Activated CD4-positive, alpha-beta T cell treated with anti-CD3 and anti-CD28 coated beads, Interleukin-2, amount 50 U/mL, for 4 hours (primary cell): ENCODE measurements at places on chromosomes 1 and 21.

- no peak for DNase-seq
Observed at GRCh38 chr1:241308011-241308410, 49.0 kb downstream of the RGS7 start.

DNA sequence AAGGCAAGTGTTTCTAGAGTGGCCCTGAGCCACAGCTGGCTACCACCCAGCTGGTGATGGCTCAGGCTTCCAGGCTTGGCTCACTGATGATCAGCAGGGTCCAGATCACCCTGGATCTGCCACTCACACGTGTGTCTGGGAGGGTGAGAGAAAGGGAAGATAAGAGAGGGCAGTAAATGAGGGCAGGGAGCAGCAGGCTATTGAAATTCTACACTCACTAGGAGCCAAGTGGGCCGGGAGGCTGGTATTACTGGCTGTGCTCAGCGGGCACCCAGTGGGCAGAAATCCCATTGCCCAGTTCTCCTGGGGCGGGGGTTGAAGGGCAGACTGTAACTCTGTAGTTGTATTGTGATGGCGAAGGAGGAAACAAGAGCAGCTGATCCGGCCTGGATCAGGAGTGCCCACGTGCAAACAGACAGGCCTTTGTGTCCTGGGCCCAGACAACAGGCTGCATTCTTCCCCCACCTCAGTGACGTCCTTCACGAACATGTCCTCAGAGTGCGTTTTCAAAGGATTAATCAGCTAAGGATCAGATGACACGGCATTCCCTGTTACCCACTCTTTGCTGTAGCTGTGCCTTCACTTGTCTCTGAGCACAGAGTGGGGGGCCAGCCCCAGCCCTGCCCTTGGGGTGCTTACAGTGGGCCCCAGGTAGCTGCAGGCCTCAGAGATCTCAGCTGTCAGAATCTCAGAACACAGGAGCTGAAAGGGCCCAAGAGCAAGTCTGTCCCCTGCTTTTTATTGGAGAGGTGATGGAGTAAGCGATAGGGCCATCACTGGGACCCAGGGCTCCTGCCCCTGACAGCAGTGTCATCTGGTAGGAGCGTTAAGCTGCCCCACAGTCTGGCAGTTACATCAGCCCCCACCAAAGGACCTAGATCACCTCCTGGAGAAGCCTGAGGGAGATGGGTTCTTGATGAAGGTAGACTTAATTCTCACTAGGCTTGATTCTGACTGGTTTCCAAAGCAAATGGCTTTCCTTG is 60.5 kb downstream of the ATP1A1 start:
- no peak for DNase-seq

DNA sequence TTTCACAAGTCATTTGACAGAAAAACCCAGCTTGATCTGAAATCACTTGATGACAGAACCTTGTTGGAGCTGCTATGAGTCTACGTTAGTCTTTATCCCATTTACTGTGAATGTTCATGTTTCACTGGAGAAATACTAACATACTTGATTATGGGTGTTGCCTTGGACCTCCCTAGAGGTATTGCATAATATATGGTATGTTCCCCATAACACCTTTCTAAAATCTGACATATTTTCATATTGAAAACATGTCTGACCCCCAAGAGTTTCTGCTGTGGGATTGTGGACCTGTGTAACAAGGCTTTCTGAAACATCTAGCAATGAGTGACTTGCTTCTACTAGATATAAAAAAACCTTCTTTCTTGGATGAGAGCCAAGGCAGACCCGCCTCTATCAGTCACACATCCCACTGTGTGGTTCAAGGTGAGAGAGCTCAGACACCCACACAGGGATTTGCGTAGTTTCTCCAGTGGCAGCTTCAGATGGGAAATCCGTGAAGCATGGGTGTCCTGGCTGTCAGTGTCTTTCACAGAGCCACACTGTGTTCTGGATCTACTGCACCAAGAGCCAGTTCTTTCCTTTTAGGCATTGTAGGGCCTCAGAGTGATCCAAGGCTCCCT is 4.6 kb downstream of the NENF start:
- no peak for DNase-seq

DNA sequence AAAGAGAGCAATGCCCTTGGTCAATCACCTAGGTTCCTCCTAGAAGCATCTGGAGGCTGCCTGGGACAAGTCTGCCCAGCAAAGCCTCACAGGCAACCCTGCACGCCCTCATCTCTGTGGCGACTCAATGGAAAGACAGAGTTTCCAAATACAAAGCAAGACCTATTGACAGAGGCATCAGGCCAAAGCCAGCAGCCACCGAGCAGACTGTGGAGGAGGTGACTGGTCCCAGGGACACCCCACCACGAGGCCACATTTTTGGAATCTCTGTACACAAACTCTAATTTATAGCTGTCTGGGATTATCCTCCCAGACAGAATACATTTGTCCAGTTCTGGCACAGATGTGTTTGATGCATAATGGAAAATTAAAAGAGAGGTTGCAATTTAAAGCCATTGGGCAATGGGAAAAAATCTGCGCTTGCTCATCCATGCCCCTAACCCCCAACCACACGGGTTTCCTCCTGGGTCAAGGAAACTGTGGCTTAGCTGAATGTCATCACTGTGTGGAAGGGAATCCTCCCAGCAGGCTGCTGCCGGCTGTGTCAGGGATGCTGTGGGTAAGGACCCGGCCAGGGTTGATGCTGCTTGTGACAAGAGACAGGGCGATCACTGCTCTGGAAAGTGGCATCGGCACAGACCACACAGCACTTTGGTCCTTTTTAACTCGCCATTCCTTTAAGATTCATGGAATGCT is 14.3 kb downstream of the TSPAN2 start:
- DNase-seq, result no peak

GRCh38 chr21:36989699-36990507 is 16.6 kb upstream of the RIPPLY3 start:
- DNase-seq, result peak; percentile 64

DNA sequence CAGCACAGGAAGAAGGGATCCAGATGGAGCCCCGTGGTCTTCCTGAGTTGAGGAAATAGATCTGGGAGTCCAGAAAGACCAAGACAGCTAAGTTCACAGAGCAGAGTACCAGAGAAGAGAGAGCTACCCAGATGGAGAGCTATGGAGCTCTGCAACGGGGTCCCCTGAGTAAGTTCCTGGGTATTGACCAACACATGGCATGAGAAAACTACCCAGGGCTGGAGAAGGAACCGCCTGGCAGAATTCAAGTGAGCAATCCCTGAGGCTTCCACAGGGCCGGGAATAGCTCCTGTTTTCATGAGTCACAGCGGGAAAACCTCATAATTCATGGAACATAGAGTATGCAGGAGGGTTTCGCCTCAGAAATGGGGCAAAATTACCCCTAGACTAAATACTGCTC is 19.7 kb downstream of the STPG1 start:
- DNase-seq, result no peak

GRCh38 chr1:24724345-24725208 is 20.7 kb upstream of the CLIC4 start:
- no peak for DNase-seq

DNA sequence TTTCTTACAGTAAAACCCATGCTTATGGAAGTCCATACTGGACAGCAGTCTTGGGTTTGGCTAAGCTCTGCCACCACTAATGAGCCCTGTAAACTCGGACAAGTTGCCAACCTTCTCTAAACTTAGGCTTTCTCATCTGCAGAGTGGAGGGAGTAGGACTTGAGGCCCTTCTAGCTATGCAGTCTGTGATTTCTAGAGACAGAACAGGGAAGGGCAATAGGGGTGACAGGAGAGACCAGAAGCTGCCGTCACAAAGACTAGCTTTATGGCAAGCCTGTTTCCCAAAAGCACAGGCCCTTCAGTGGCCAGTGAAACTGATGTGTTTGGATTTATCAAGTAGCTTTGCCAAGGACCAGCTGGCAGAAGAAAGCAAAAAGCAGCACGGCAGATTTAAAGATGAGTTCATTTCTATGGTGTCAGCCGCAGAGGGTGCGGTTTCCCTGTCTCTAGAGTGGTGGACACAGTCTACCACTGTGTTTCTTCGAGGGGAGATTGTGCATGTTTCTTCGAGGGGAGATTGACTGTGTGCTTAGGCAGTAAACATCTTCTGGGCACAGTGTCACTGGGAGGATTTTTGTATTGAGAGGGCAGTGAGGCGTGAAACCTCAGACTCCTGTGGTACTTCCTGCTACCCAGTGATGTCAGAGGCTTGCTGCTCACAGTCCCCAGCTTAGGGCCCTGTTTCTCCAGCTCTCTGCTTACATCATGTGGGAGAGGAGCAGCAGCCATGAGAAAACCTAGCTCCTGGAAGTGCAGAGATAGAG is 119.0 kb downstream of the ROR1 start:
- no peak for DNase-seq

- DNase-seq, result no peak
Observed at GRCh38 chr1:241356519-241357365, at the start of gene RGS7. Gene RGS7, minus strand, starts transcription at chr1:241357205.

GRCh38 chr1:18602533-18603211 is 28.0 kb upstream of the PAX7 start:
- no peak for DNase-seq

- DNase-seq, result peak; percentile 64
Observed at GRCh38 chr21:33374450-33375096, 28.6 kb upstream of the IFNGR2 start.
